ENCODE measurements at places on chromosomes 5 and 9. TPM values are rescaled to one million over a fixed set of nuclear protein-coding genes. Genes with fewer than 3 reads are reported as not detected.

The CSF1R gene
- polyA plus RNA-seq: 0.25 TPM

The TRUB2 gene
- polyA plus RNA-seq: 1.9 TPM

The ANGPTL2 gene
- 3.4 TPM for polyA plus RNA-seq

The PLAC8L1 gene
- not detected for polyA plus RNA-seq

The SPTAN1 gene
- 685 TPM for polyA plus RNA-seq

The TMC1 gene
- polyA plus RNA-seq: 0.87 TPM

The PCDHGC5 gene
- 0.34 TPM for polyA plus RNA-seq

The MZB1 gene
- not detected for polyA plus RNA-seq
